Pancreas (tissue), 10 donors: ENCODE measurements at places on chromosomes 4 and X. TPM values are rescaled to one million over a fixed set of nuclear protein-coding genes. Genes with fewer than 3 reads are reported as not detected.

DNA sequence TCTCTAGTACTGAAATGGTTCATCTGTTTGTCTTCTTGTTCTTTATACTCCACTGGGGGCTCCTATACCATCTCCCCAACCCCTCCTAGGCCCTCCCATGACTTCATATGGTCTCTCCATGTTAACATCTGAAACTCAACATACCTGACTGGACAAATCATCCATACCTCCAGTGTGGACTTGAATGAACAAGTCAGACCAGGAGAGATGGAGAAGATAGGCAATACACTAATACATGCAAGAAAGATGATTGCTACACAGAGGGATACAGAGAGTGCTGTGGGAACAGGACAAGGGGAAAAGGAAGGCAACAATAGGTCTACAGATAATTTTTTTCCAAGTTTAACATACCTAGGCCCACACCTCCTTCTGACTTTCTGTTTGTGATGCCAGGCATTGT lies 175.1 kb downstream of the FHIP1A start:
- no peaks in the 10 kb centered on the region for H3K36me3 ChIP-seq
- H3K4me1 ChIP-seq = no peaks in the 10 kb centered on the region
- no peak overlapping the region for H3K27ac ChIP-seq
- H3K4me3 ChIP-seq = no peak overlapping the region
- DNase-seq = no peak

GRCh38 chrX:53433651-53434639 lies at the start of gene HSD17B10:
TSS of gene HSD17B10 (minus strand) at chrX:53434370. CDS start at chrX:53434345, 25 bp downstream.
- DNase-seq = peak; percentile 94
- no peaks in the 10 kb centered on the region for H3K27me3 ChIP-seq
- H3K4me1 ChIP-seq = no peaks in the 10 kb centered on the region

- no peak for DNase-seq
- H3K27me3 ChIP-seq = no peaks in the 10 kb centered on the region
- H3K36me3 ChIP-seq = peaks cover 24% of the 10 kb centered on the region
- no peak overlapping the region for H3K4me3 ChIP-seq
- H3K27ac ChIP-seq = no peak overlapping the region
- H3K4me1 ChIP-seq = no peaks in the 10 kb centered on the region
Measured at GRCh38 chr4:102614801-102615200, 113.6 kb downstream of the NFKB1 start.

- H3K27ac ChIP-seq = peak overlapping the region; percentile 39
- H3K4me3 ChIP-seq = peak overlapping the region; percentile 10
- no peaks in the 10 kb centered on the region for H3K4me1 ChIP-seq
- H3K36me3 ChIP-seq = no peaks in the 10 kb centered on the region
- H3K27me3 ChIP-seq = no peaks in the 10 kb centered on the region
Measured at GRCh38 chrX:129777218-129778030, 2.3 kb upstream of the SASH3 start.

DNA sequence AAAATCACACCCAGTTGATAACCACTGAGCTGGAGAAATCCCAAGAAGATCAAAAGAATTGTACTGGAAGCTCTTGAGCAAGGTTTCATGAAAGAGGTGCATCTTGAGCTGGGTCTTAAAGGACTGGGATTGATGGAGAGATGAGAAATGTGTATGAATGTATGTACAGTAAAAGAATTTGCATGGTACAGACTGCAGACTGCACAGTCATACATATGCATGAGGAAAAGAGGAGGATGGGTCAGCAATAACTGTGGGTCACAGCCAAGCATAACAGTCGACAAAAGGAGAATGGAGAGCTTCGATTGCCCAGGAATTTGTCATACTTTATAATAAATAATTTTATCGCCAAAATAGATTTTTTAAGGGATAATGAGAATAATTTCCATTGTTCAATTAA lies 4.8 kb upstream of the RELL1 start:
- H3K27ac ChIP-seq = no peak overlapping the region
- no peak for DNase-seq
- no peaks in the 10 kb centered on the region for H3K27me3 ChIP-seq
- no peaks in the 10 kb centered on the region for H3K4me1 ChIP-seq
- H3K4me3 ChIP-seq = no peak overlapping the region

DNA sequence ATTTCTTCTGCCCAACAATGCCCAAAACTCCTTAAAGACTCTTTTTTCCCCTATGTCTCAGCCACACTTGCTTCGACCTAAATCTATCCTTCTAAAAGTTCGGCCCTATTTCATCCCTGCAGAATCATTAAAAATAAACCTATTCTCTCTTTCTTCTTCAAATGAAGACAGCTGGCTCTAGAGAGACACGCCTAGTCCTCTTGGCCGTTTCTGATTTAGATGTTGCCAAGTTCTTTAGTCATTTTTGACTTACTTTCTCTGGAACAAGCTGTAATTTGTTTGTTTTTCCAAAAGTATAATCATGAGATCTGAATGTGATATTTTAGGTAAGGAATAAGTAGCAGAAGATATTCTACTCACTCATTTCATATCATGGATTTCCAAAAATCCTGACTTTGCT lies 211.6 kb downstream of the CENPC start:
- no peak overlapping the region for H3K27ac ChIP-seq
- DNase-seq = no peak

GRCh38 chr4:147049946-147050345 lies 104.3 kb upstream of the TTC29 start:
- DNase-seq = no peak
- no peak overlapping the region for H3K4me3 ChIP-seq
- no peaks in the 10 kb centered on the region for H3K27me3 ChIP-seq
- no peak overlapping the region for H3K27ac ChIP-seq

DNA sequence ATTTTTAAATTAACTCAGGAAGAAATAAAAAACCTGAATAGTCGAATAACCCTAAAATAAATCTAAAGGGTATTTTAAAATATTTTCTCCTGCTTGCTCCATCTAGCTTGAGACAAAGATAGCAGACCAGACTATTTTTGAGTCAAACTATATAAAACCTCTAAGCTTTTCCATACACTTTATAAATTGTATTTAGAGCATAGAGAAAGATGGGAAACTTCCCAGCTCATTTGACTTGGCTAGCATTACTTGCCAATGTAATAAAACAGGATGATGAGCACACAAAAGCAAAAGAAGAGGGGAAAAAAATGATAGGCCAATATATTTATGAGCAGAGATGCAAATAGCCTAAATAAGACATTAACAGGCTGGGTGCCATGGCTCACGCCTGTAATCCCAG lies 117.1 kb downstream of the ANAPC4 start:
- no peak overlapping the region for H3K4me3 ChIP-seq
- no peak for DNase-seq
- H3K27ac ChIP-seq = no peak overlapping the region
- no peaks in the 10 kb centered on the region for H3K36me3 ChIP-seq
- no peaks in the 10 kb centered on the region for H3K4me1 ChIP-seq

DNA sequence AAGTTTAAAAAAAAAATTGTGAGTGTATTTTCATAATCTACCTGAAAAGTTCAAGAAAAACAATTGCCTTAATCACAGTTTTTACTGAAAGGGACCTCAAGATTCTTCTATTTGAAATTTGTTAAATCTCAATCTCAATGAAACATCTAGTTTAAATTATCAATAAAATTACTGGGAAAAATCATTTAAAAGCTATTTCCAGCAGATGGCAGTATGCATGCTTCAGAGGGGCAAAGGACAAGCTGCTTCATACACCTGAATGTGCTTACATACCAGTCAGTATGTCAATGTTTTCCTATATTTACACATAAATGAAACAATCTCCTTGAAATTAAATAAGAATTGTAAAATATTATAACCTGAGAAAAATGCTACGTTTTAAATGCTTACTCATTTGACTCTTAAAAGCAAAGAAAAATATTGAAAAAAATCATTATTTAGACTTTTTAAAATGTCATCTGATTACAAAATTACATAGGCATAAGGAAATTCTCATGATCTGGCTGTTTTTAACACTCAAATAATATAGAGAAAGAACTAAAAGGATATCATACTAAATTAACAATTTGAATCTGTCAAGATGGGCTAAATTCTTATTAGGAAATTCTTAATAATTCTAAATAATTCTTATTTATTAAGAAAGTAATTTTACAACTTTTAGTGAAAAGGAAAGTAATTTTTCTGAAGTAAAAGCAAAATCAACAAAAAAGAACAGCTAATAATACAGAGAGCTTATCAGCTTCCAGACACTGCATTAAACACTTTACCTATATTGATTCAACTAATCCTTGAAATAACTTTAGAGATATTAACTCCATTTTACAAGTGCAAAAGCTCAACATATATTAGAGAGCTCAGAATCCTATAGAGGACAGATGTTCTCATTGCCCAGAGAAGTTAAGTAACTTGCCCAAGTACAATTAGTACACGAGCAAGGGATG lies 242.1 kb downstream of the ADAMTS3 start:
- no peaks in the 10 kb centered on the region for H3K27me3 ChIP-seq
- H3K4me1 ChIP-seq = no peaks in the 10 kb centered on the region
- no peak overlapping the region for H3K4me3 ChIP-seq
- H3K27ac ChIP-seq = no peak overlapping the region
- no peaks in the 10 kb centered on the region for H3K36me3 ChIP-seq

- H3K36me3 ChIP-seq = no peaks in the 10 kb centered on the region
- no peak for DNase-seq
- peak overlapping the region; percentile 75 for H3K27ac ChIP-seq
- H3K27me3 ChIP-seq = no peaks in the 10 kb centered on the region
Measured at GRCh38 chrX:135522132-135522530, 1.7 kb downstream of the INTS6L start.

- H3K27me3 ChIP-seq = no peaks in the 10 kb centered on the region
- H3K4me3 ChIP-seq = no peak overlapping the region
- DNase-seq = no peak
Measured at GRCh38 chr4:14929669-14930068, 72.6 kb upstream of the CPEB2 start.

- no peaks in the 10 kb centered on the region for H3K36me3 ChIP-seq
- no peaks in the 10 kb centered on the region for H3K4me1 ChIP-seq
- no peak overlapping the region for H3K4me3 ChIP-seq
- no peak overlapping the region for H3K27ac ChIP-seq
- no peaks in the 10 kb centered on the region for H3K27me3 ChIP-seq
- DNase-seq = peak; percentile 26
Measured at GRCh38 chrX:119067023-119067739, 5.6 kb upstream of the CT47C1 start.

GRCh38 chrX:39253551-39253950 lies 452.3 kb downstream of the MID1IP1 start:
- H3K4me1 ChIP-seq = no peaks in the 10 kb centered on the region
- no peaks in the 10 kb centered on the region for H3K36me3 ChIP-seq
- H3K27ac ChIP-seq = no peak overlapping the region
- no peak overlapping the region for H3K4me3 ChIP-seq
- no peaks in the 10 kb centered on the region for H3K27me3 ChIP-seq

- DNase-seq = no peak
- no peak overlapping the region for H3K27ac ChIP-seq
- no peaks in the 10 kb centered on the region for H3K4me1 ChIP-seq
- H3K4me3 ChIP-seq = no peak overlapping the region
- no peaks in the 10 kb centered on the region for H3K27me3 ChIP-seq
- no peaks in the 10 kb centered on the region for H3K36me3 ChIP-seq
Measured at GRCh38 chrX:108426262-108426661, 12.0 kb downstream of the COL4A6 start.

DNA sequence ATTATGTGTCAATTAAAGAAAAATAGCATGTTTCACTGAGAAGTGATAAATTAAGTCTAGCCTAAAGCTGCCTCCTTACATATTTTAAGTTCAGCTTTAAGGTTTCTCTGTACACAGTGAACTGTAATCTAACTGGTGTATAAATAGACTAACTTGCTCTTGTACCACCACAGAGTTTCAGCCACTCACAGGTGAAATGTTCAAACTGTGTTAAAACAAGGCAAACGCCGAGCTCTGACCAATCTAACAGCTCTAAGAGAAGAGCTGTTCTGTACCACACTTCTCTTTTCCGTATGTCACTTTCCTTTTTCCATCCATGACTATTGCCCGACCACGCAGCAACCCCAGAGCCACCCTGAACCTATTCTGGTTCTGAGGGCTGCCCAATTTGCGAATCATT lies 64.5 kb downstream of the DCHS2 start:
- DNase-seq = no peak
- no peak overlapping the region for H3K27ac ChIP-seq
- no peaks in the 10 kb centered on the region for H3K4me1 ChIP-seq
- no peaks in the 10 kb centered on the region for H3K36me3 ChIP-seq

GRCh38 chr4:61520681-61521160 lies 320.6 kb downstream of the ADGRL3 start:
- no peaks in the 10 kb centered on the region for H3K4me1 ChIP-seq
- H3K27me3 ChIP-seq = no peaks in the 10 kb centered on the region
- H3K36me3 ChIP-seq = no peaks in the 10 kb centered on the region
- no peak overlapping the region for H3K27ac ChIP-seq
- H3K4me3 ChIP-seq = no peak overlapping the region

GRCh38 chrX:139784807-139785206 lies 76.8 kb upstream of the MCF2 start:
- H3K36me3 ChIP-seq = no peaks in the 10 kb centered on the region
- no peak for DNase-seq
- no peak overlapping the region for H3K27ac ChIP-seq
- no peaks in the 10 kb centered on the region for H3K27me3 ChIP-seq

DNA sequence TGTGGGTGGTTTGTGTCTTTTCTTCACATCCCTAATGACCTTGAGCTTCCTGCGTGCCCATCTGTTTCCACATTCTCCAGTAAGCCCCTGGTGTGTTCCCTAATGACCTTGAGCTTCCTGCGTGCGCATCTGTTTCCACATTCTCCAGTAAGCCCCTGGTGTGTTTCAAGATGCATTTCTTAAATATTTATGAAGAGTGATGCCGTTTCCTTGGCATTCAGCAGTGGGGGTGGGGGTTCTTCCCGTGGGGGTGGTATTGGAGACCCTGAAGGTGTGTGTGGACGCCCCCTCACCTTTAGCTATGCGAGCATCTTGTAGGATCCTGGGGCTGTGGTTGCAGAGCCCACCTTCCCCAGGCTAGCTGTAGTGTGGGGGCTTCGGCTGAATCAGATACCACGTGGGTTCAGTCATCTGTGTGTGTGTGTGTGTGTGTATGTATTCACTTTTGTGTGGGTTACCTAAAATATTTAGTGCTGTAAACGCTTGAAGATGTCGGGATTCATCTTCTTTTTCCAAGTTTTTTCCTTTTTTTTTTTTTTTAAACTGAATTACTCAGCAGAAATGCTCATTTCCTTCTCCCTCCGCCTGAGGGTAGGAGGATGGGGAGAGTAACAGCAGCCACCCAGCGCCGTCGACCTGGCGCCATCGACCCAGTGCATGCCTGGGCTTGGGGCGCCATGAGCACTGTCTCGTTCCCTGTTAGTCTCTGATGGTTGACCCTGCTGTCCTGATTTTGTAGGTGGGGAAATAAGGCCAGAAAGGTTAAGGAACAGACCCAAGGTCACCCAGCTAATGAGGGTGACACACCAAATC lies 9.9 kb downstream of the NSG1 start:
- H3K4me1 ChIP-seq = no peaks in the 10 kb centered on the region
- no peaks in the 10 kb centered on the region for H3K27me3 ChIP-seq
- DNase-seq = no peak
- H3K4me3 ChIP-seq = no peak overlapping the region
- no peaks in the 10 kb centered on the region for H3K36me3 ChIP-seq

ARMCX2 gene
- 12.8 TPM for polyA plus RNA-seq

RAI2 gene
- 14.7 TPM for polyA plus RNA-seq

TEX11 gene
- 1.1 TPM for polyA plus RNA-seq

RAB39B gene
- 1.2 TPM for polyA plus RNA-seq

PPID gene
- polyA plus RNA-seq = 9.0 TPM

FDCSP gene
- 0.28 TPM for polyA plus RNA-seq

ADH1C gene
- polyA plus RNA-seq = 8.7 TPM

NHS gene
- polyA plus RNA-seq = 0.70 TPM

USP17L29 gene
- polyA plus RNA-seq = not detected

PNMA6A gene
- polyA plus RNA-seq = 2.3 TPM

FGFBP2 gene
- 0.92 TPM for polyA plus RNA-seq
